SK-N-MC (cell line): ENCODE measurements at places on chromosomes 5 and 9.

DNA sequence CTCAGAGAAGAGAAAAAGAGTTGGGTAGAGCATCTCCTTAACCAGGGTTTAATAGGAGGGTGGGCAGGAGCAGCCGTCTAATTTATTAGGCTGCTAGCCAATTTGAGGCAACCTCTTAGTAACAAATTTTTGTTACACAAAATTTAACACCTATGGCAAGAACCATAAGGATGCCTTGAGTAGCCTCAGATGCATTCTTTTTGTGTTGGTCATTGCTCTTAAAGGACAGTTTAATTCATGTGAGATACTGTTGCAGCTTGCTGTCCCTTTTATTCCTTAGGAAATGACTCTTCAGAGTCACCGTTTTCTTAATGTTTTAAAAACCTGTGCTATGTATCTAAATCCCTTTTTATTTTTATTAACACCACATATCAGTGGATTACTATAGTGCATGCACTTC is 255.1 kb downstream of the MAST4 start:
- no peak for DNase-seq

- peak; percentile 51 for DNase-seq
Measured at GRCh38 chr9:95605816-95606488, 89.2 kb upstream of the PTCH1 start.

GRCh38 chr5:116504593-116505166 is 69.9 kb downstream of the SEMA6A start:
- no peak for DNase-seq

- no peak for DNase-seq
Measured at GRCh38 chr9:93642961-93643360, 66.6 kb downstream of the PHF2 start.

GRCh38 chr5:109589986-109590385 is 99.7 kb upstream of the MAN2A1 start:
- DNase-seq, result no peak

- peak; percentile 1 for DNase-seq
Measured at GRCh38 chr5:170216257-170216864, 16.4 kb upstream of the C5orf58 start.

DNA sequence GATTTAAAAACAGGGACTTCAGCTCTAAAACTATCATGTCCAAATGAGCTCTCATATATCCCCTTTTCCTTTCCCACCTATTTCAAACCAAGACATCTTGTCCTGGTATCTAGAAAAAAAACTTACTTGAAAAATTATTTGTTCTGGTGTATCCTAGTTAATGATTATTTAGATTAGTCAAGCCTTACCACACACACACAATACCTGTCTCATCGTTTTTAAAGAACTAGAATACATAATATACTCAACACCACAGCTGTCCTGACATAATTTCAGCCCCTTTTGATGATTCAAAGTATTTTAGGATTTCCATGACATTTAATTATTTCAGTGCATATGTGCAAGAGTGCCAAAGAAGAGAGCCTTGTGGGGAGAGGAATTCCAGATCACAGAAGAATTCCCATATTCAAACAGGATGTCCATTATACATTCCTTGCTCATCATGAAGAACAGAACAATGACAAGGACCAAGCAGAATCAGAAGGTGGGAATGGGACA is 233.7 kb downstream of the SMARCA2 start:
- no peak for DNase-seq

- DNase-seq, result no peak
Measured at GRCh38 chr5:160198841-160199409, 30.4 kb upstream of the FABP6 start.

- no peak for DNase-seq
Measured at GRCh38 chr5:139863855-139864558, 68.4 kb downstream of the PSD2 start.
